Calu3 (cell line): ENCODE measurements at places on chromosomes 5 and 9. TPM values are rescaled to one million over a fixed set of nuclear protein-coding genes. Genes with fewer than 3 reads are reported as not detected.
A peak's percentile ranks its signal among the peaks of the same experiment; 100 is the strongest.

Gene GDF9
- total RNA-seq = 0.61 and 0.94 TPM in 2 replicates

Gene SHLD3
- total RNA-seq = 4.5 and 4.7 TPM in 2 replicates

Gene PCDHGA6
- total RNA-seq = 0.71 and 0.80 TPM in 2 replicates

Gene CD14
- total RNA-seq = 0.73 and 1.1 TPM in 2 replicates

DNA sequence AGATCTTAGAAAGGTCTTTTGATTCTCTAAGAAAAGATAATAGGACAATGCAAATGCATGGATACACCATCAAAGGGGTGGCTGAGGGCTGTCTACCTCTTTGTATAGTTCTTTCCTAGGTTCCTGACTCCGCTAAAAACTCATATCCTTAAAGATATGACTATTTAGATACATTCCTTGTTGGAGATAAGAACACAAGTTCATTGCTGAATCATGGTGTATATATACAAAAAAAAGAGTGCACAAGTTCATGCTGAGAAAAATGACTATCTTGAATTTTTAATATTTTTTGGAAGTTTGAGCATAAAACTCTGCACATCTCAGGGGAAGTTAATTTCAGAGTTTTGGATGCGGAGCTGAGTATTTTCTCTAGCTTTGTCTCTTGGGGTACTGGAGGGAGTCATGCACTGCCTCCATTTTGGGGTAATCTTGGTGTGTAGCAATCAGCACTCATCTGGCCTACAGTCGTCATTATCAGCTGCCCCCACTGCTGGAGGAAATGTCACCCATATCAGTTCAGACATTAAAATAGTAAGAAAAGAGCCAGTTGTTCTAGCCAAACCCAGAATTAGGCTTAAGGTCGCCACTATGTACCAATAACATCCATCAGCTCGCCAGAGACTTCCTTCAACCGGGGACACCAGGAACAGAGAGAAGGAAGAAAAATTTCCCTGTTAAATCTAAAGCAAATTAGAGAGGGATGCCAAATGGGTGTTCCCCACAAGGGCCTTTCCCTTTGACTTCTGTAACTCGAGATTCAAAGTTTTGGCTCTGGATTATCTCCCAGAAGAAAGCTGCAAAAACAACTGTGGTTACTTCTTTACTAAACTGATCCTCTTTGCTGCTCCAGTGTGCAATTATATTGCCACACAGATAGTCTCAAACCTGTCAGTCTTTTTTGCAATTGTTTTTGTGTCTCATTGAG, 49.0 kb downstream of the PTTG1 start:
- peak overlapping the region; percentile 95 for H3K27ac ChIP-seq
- H3K4me3 ChIP-seq = peak overlapping the region; percentile 89
- peaks cover 58% of the 10 kb centered on the region for H3K36me3 ChIP-seq
- peak; percentile 24 for DNase-seq

- H3K27me3 ChIP-seq = no peaks in the 10 kb centered on the region
- peaks cover 63% of the 10 kb centered on the region for H3K4me1 ChIP-seq
- peaks cover 11% of the 10 kb centered on the region for H3K36me3 ChIP-seq
- no peak for DNase-seq
These were observed 120.6 kb downstream of the TRIO start for GRCh38 chr5:14263699-14264098.

DNA sequence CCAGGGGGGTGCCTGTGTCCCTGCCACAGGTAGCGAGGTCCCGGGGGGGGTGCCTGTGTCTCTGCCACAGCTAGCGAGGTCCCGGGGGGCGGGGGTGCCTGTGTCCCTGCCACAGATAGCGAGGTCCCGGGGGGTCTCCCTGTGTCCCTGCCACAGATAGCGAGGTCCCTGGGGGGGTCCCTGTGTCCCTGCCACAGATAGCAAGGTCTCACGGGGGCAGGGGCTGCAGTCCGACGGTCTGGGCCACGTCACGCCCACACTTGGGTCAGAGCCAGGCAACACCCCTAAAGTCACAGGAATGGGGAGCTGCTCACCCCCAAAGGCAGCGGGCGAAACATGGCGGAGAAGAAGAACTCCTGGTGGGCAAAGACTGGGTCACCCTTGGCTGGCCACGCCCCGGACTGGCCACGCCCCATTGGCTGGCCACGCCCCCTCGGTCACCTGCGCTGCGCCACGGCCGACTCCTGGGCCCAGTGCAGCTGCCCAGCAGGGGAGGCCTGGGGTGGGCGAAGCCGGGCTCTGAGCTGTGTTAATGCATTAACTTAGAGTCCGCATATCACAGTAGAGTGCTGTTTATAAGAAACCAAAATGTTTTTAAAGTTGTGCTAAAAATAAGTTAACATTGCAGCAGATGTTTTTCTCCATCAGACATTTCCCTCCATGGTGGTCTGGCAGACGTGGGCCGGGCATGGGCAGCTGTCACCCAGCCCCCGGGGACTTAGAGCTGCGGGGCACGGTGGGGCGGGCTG, 7.0 kb downstream of the NOXA1 start:
- no peaks in the 10 kb centered on the region for H3K27me3 ChIP-seq
- H3K4me1 ChIP-seq = no peaks in the 10 kb centered on the region
- no peak overlapping the region for H3K4me3 ChIP-seq
- H3K27ac ChIP-seq = no peak overlapping the region
- DNase-seq = no peak

- H3K4me1 ChIP-seq = no peaks in the 10 kb centered on the region
- no peak for DNase-seq
- H3K27me3 ChIP-seq = peaks cover 58% of the 10 kb centered on the region
These were observed 227.8 kb downstream of the MELK start for GRCh38 chr9:36800455-36800854.

DNA sequence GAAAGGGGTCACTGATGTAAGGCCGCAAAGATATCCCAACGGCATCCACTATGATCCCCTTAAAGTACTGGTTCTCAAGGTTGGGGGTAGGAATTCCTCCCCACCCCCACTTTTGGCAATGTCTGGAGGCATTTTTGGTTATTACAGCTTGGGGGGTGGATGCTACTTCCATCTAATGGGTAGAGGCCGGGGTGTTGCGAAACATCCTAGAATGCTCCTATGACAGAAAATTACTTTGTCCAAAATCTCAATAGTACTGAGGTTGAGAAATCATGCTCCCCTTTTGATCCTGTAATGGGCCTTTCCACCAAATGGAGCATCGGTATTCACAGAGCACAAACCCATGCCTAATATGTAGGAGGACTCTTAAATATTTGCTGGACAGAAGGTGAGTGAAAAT, 20.8 kb upstream of the TCERG1 start:
- H3K36me3 ChIP-seq = no peaks in the 10 kb centered on the region
- no peak overlapping the region for H3K4me3 ChIP-seq
- peaks cover 39% of the 10 kb centered on the region for H3K27me3 ChIP-seq
- no peak overlapping the region for H3K27ac ChIP-seq
- DNase-seq = no peak

DNA sequence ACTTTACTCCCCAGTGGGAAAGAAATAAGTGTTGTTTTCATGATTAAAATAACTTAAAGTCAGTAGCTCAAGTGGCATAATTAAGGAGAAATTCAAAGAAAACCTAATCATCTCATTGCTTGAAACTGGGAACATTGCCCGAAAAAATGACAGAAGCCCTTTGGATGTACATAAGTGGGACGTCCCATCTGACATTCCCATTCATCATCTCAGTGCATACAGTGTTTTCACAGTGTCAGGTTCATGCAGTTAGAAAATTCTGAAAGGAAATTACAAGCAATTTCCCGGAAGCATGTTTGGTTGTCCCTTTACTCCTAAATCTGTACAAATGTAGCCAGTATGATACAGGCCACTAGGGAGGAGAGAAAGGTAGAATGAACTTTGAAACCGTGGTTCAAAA, 95.6 kb downstream of the ADAMTS16 start:
- H3K36me3 ChIP-seq = no peaks in the 10 kb centered on the region
- no peaks in the 10 kb centered on the region for H3K4me1 ChIP-seq
- H3K4me3 ChIP-seq = no peak overlapping the region
- H3K27me3 ChIP-seq = no peaks in the 10 kb centered on the region
- no peak overlapping the region for H3K27ac ChIP-seq

DNA sequence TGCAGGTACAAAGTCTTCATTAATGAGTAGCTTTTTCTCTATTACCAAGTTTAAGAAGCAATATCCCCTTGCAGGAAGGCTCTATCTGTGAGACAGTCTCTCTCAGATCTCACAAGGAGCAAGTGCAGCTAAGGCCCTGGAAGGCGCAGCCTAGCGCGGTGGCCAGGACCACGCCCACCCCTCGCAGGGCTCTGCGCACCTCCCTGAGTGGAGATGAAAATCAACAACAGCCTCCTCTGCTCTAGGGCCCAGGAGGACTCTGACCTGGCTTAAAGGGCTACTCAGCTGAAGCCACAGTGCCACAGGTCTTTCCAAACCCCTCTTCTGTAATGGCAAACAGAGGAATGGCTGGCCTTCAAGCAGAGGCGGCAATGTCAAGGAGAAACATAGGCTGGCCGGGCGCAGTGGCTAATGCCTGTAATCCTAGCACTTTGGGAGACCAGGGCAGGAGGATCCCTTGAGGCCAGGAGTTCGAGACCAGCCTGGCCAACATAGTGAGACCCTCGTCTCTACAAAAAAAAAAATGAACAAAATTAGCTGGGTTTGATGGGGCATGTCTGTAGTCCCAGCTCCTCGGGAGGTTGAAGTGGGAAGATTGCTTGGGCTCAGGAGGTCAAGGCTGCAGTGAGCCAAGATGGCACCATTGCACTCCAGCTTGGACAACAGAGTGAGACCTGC, 11.9 kb downstream of the SEC16A start:
- H3K27ac ChIP-seq = no peak overlapping the region
- DNase-seq = no peak
- no peaks in the 10 kb centered on the region for H3K27me3 ChIP-seq
- H3K4me3 ChIP-seq = no peak overlapping the region
- H3K36me3 ChIP-seq = peaks cover 37% of the 10 kb centered on the region
- no peaks in the 10 kb centered on the region for H3K4me1 ChIP-seq

- no peaks in the 10 kb centered on the region for H3K36me3 ChIP-seq
- H3K4me3 ChIP-seq = no peak overlapping the region
- DNase-seq = no peak
- H3K4me1 ChIP-seq = peaks cover 22% of the 10 kb centered on the region
- no peak overlapping the region for H3K27ac ChIP-seq
- H3K27me3 ChIP-seq = no peaks in the 10 kb centered on the region
These were observed 1378.7 kb upstream of the C9orf72 start for GRCh38 chr9:28951945-28952344.
